ENCODE measurements at places on chromosomes 12 and 14.

DNA sequence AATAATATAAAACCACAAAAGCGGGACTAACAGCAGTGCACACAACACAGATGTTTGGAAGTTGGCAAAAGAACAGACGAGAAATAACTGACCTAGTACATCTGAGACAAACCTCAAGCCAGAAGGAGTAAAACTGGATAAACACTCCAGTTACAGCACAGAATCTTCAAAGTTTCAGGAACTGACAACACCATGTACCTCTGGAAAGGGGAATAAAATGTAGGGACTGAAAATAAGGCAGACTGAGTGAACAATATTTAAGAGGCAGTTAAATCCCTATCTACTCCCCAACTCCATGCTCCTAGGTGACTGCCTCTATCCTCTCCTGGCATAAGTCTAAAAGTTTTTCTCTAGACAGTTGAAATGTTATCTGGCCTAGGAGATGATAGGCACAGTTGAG, 57.9 kb downstream of the ZFYVE21 start:
- DNase-seq, result no peak

DNA sequence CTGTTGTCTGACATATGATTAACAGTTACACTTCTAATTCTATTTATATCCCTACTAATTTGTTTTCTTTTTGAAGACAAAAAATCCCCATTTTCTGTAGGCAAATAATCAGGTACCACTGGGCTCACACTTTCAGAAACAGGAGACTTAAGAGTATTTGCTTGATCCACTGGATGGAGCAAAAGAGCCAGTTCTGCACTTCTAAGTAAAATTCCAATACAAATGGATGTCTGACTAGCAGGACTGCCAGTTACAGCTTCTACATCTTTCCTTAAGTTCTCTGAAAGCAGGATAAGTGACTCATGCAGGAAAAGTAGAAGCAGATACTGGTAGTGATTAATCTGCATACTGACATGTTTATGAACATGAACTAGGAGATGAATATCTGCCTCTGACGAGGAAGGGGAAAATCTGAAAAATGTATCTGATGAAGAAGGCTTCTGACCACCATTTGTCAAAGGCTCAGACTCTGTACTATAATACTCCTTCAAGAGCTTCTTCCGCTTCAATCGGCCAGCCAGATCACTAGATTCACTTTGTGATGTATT, 73.8 kb upstream of the ANKS1B start:
- peak; percentile 90 for DNase-seq

DNA sequence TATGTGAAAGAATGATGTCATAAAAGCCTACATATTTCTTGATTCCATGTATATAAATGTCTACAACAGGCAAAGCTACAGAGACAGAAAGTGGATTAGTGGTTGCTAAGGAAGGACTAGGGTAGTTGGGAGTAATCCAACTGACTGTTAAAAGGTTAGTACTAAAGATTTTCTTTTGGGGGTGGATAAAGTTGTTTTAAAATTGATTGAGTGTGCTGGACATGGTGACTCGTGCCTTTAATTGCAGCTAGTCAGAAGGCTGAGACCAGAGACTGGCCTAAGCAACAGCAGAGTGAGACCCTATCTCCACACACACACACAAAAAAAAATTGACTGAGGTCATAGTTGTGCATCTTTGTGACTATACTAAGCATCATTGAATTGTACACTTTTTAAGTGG, 234.3 kb downstream of the C12orf50 start:
- no peak for DNase-seq

DNA sequence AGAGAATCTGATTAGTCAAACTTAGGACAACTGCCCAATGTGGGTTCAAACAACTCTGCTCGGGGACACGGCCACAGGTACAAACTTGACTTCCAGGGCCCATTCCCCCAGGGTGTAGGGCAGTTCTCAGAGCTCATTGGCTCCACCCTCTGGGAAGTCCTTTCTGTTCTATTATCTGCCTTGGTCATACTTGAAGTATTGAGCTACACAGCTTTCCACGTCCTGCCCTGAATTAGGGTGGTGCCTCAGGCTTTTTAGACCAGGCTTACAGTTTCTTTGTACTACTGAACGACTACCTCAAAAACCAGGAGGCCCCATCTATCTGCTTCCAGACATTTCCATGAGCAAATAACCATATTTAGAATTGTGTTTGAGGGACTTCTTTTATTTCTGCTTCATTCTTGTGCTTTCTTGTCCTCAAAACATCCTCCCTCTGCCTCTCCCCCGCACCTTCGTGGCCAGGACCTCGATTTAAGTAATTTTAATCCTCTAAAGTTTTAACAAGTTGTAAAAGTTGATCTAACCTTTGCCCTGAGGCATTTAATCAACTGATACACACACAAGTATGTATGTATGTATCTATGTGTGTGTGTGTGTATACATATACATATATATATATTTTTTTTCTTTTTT, 281.7 kb upstream of the AMIGO2 start:
- no peak for DNase-seq

DNA sequence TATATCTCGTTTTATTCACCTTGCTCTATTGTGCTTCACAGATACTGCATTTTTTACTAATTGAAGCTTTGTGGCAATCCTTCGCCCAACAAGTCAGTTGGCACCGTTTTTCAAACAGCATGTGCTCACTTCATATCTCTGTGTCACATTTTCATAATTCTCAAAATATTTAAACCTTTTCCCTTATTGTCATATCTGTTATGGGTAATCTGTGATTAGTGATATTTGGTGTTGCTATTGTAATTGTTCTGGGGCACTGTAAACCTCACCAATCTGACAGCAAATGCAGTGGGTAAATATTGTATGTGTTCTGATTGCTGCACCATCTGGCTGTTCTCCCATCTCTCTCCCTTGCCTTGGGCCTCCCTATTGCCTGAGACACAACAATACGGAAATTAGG, 191.3 kb downstream of the BTG1 start:
- no peak for DNase-seq

DNA sequence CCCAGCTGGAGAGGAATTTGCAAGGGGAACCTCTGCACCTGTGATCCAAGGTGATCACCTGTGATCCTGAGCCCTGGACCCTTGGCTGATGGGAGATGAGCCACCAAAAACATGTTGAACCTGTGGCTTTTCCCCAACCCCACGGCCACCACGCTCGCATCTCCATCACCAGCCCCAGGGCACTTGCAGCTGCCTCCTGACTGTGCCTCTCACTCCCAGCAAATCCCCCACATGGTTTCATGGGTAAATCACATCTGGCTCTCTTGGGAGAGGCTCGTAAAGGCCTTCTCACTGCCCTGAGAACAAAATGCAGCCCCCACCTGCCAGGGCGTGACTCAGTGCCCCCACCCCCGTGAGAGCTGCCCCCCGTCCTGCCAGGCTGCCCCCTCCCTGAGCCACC, 76.0 kb downstream of the RFLNA start:
- no peak for DNase-seq

DNA sequence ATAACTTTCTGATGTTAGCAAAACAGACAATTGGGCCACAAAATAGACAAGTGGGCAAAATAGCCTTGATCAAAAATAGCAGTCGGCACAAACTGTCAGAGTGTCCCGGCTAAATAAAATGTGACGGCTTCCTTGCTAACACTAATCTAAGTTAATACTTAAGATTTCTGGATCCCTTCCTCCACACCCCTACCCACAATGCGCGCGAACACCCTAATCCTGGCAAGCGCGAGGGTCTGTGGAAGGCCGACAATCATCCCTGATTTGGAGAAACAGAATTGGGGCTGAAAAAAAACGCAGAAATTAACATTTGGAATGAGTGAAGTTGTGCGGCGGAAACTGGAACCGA, 489 bp downstream of the CEP290 start:
- no peak for DNase-seq

DNA sequence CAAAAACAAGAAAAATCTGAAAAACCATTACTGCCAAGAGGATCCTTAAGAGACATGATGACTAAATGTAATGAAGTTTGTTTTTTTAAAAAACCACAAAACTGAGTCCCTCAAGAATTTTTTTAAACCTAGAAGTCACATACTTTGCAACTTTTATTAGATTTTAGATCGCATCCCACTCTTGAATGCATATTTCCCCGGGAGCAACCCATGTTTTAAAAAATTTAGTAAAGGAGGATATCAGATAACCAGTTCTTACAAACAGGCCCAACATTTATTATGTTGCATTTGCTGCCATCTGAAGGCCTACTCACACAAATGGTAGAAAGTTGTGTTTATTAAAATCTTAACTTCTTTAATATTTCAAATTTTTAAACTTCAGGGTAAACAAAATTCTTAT, 44.3 kb upstream of the CCT2 start:
- DNase-seq, result no peak

- no peak for DNase-seq
These were observed 23.5 kb downstream of the RPS6KA5 start for GRCh38 chr14:91036741-91037469.

DNA sequence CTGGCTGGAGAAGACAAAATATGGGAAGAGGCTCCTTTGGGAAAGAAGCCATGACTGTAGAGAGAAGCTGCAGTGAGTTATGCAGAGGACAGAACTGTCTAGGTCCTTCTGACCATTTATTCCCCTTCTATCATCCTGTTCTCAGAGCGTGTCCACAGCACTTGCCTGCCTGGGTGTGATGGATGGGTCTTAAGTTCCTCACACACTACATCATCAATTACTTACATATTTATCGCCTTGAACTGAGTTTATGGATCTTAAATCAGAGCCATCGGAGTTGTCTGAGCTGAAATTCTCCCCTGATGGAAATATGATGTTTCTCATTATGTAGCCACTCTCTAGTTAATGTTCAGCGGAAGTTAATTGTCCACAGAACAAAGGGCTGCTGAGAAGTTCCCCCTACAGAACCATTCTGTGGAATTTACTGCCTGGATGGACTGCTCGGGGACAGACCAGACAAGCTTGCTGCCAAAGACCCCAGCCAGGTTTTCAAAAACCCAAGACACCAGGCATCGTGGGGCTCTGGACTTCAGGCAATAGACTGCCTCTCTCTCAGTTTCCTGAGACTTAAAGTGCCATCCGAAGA, 232.5 kb upstream of the NOS1 start:
- no peak for DNase-seq

DNA sequence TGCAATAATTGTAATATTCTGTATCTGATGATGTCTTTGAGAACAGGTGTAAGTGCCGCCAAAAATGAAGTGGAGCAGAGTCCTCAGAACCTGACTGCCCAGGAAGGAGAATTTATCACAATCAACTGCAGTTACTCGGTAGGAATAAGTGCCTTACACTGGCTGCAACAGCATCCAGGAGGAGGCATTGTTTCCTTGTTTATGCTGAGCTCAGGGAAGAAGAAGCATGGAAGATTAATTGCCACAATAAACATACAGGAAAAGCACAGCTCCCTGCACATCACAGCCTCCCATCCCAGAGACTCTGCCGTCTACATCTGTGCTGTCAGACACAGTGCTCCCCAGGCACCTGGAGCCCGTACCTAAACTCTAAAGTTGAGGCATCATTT, 268.7 kb downstream of the DAD1 start:
- no peak for DNase-seq

- no peak for DNase-seq
These were observed 194.1 kb downstream of the ANO6 start for GRCh38 chr12:45409966-45410365.

GRCh38 chr14:102610968-102611811, 18.7 kb downstream of the RCOR1 start:
- DNase-seq, result no peak

- DNase-seq, result no peak
These were observed 20.2 kb downstream of the CD163 start for GRCh38 chr12:7483343-7483742.

DNA sequence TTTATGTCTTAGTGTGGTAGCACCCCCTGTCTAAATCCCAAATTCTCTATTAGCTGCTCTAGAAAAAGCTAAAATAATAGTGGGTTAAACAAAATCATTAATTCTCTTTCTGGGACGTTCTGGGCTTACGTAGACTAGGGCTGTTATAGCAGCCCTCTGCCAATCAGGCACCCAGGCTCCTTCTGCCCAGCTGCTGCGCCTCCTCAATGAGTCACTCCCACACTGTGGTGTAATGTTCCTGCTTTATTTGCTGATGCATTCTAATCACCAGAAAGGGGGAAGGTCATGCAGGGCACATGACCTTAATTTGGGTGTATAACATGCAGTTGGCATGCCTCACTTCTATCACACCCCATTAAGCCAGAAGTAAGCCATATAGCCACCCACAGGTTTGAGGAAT, 294.5 kb downstream of the GALC start:
- no peak for DNase-seq

GRCh38 chr12:84973026-84973425, 60.4 kb upstream of the SLC6A15 start:
- DNase-seq, result no peak

DNA sequence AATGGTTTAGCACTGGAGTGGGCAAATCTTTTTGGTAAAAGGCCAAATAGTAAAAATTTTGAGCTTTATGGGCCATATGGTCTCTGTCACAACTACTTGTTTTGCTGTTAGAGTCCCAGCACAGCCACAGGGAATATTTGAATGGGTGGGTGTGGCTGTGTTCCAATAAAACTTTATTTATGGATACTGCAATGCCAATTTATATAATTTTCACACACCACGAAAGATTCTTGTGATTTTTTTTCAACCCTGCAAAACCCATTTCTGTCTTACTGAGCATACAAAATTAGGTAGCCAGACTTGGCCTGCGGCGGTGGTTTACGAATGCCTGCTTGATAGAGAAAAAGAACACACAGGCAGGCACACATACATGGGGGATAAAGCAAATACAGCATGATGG, 28.3 kb downstream of the TMEM120B start:
- no peak for DNase-seq

DNA sequence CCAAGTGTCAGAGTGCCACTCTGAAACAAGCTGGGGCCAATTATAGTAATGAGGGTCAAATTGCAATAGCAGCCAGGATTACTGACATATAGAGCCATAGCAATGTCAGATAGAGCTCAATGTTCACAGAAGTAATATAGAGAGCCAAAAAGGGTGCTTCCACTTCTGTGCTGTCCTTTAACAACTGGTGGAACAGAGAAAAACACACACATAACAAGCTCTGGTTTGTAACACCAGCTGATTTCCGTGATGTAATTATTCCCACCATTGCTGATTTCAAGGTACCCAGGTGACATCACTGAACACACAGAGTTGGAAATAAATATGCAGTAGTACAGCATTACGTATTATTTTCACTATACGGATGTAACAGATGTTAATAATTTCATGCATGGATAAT, 3.0 kb upstream of the CLEC2B start:
- DNase-seq, result no peak

GRCh38 chr14:85616386-85616885, 86.5 kb downstream of the FLRT2 start:
- no peak for DNase-seq

GRCh38 chr14:54169254-54169924, 212.8 kb upstream of the BMP4 start:
- no peak for DNase-seq

GRCh38 chr14:48973151-48973550, 613.0 kb downstream of the RPS29 start:
- DNase-seq, result no peak

GRCh38 chr14:36509069-36509917, 10.7 kb downstream of the NKX2-1 start:
- DNase-seq, result no peak
